ENCODE measurements at places on chromosomes 16 and 17.

- DNase-seq: no peak
Measured at GRCh38 chr17:6927290-6928126, 68.3 kb upstream of the ALOX12 start.

- no peak for DNase-seq
Measured at GRCh38 chr17:7873051-7873450, 15.2 kb downstream of the CYB5D1 start.

DNA sequence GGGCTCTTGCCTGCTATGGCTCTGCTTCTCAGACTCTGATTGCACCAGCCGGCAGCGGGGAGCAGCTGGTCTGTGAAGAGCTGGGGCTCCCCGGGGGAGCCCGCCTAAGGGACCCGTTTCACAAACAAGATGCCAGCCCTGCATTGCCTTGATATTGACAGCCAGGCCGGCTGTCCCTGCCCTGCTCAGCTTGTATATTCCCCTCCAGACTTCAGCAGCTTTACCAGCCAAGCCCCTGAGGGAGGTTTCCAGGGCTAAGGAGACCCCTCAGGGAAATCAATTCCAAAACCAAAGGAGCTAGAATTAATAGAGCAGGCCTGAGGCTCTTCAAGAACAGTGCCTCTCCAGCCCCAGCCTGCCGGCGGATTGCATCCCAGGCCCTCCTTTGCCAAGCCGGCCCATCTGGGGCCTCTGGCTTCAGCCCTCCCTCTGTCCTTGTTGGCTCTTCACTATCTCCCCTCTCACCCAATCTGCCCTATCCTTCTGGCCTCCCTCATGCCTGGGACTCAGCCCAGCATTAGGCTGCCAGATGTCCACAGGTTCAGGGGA is 5.7 kb downstream of the CALB2 start:
- DNase-seq: no peak

GRCh38 chr17:67779098-67779672 is 46.1 kb upstream of the BPTF start:
- no peak for DNase-seq

- no peak for DNase-seq
Measured at GRCh38 chr17:40122999-40123810, 1.4 kb downstream of the MSL1 start.

GRCh38 chr17:31313982-31314781 is at the start of gene EVI2B:
EVI2B (minus strand) TSS chr17:31314054; CDS start chr17:31305609, 8,445 bp downstream.
- DNase-seq: no peak

DNA sequence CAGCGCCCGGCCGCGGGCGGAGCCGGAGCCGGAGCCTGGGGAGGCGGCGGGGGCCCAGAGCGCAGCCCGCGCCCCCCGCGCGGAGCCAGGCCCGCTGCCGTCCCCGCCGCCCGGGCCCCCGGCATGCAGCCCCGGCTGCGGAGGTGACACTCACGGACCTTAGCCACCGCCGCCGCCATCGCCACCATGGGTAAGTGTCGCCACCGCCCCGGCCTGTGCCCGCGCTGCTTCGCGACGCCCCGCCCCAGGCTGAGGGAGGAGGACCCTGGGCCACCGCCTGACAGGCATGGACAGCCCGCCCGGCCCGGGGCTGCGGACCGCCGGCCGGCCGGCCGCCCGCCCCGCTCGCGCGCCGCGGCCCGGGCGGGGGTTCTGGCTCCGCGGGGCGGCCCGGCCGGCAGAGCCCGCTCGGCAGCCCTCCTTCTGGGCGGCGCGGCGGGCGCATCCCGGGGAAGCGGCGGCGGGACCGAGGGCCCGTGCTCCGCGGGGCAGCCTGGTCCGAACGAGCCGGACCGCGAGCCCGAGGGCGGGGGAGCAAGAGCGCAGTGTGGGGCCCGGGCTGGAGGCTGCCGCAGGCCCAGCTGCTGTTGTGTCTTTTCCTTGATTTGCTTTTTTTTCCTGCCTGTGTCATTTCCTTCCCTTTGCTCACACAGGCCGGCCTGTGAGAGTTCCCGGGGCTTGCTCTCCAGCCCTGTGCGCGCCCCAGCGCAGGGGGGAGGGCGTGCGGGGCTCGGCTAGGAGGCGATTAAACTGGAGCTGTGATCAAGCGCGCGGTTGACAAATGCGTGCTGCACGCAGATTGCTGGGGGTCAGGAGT is 565 bp downstream of the MAP3K3 start:
- DNase-seq: peak; percentile 32

DNA sequence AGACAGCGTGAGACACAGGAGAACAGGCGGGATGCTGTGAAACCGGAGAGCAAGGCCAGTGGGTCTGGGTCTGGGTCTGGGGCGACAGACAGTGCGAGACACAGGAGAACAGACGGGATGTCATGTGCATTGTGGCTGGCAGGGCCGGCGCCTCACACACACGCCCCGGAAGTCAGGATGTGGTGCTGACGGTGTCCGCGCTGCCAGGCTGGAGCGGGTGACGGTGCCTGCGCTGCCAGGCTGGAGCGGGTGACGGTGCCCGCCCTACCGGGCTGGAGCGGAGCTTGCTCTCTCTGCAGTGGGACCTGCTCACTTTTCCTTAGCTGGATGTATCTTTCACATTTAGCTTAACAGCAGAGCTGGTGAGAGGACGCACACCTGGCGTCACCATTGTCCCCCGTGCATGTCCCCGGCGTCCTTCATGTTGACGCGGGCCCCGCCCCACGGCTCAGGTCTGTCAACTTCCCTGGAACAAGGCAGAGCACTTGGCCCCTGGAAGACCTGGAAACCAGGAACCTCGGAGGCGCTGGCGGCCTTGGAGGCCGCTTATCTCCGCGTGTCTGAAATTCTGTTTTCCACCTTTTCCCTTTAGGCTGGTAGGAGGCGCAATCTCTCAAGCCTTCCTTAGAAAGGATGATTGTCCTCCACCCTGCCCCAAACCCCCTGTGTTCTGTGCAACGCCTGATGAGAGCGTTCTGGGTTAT is 43.0 kb upstream of the ZNF750 start:
- no peak for DNase-seq
